RWPE1 (cell line): ENCODE measurements at places on chromosomes 2 and 18.

- no peak for DNase-seq
Measured at GRCh38 chr2:45759310-45759851, 107.9 kb downstream of the PRKCE start.

DNA sequence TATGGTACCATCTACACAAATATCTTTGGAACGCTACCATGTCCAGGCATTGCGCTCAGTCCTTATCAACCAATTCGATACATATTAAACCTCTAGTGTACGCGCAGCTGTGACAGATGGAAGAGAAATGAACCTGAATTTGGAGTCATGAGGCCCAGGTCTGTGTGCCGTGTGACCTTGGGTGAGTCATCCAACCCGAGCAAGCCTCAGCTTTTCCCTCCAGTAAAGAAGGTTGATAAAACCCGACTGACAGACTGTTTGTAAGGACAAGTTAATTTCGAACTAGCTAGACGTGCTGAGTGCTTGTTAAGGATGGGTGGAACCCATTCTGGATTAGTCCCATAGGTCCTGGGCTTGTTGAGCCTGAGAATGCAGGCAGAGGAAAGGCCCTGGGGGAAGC is 28.2 kb downstream of the GREB1 start:
- peak; percentile 42 for DNase-seq

DNA sequence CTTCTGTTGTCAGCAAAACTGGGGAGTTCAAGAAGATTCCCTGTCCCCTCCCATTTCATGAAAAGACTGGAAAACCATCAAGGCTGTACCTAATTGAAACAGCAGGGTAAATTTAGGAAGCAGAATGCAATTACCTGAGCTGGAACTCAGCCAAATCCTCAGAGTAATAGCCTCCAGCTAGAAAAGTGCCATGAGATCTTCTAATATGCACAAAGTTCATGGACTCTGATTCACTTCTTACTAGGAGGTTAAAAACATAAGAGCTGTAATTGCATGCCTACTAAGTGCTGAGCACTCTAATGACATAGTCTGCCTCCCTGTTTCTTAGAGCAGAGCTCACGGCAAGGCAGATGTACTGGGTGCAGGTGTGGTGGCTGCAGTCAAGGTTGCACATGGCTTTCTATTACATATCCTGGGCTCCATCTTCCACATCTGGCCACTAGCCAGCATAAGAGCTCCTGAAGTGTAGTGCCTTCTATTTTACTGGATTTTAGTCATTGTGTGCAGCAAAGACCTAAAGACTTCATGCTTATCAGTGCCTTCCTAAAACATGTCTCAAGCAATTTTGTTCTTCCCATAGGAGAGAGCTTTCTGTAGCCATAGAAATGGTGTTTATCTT is 341.7 kb downstream of the PTPRM start:
- peak; percentile 8 for DNase-seq

DNA sequence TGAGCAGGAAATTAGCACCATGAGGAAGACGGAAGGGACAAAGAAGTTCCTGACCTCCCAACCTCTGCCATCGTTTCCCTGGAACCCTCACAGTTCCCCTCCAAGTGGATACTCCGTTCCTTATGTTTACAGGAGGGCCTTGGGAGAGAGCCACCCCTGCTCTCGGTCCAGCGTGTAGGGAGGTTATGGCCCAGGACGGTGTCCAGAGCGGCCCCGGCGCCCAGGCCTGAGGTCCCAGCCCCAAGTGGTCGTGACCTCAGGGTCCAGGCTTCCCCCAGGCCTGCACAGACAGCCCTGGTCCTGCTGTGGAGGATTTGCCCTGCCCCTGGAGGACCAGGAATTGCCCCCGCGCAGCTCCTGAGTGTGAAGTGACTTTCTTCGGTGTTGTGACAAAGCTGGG is 61.8 kb upstream of the RBM44 start:
- DNase-seq: no peak
